CD4-positive, alpha-beta T cell (primary cell): ENCODE measurements at places on chromosomes 6 and 20.

GRCh38 chr6:140434761-140435160 is 1060.3 kb upstream of the CITED2 start:
- H3K27ac ChIP-seq = no peak overlapping the region
- H3K4me3 ChIP-seq = no peak overlapping the region
- DNase-seq = no peak

DNA sequence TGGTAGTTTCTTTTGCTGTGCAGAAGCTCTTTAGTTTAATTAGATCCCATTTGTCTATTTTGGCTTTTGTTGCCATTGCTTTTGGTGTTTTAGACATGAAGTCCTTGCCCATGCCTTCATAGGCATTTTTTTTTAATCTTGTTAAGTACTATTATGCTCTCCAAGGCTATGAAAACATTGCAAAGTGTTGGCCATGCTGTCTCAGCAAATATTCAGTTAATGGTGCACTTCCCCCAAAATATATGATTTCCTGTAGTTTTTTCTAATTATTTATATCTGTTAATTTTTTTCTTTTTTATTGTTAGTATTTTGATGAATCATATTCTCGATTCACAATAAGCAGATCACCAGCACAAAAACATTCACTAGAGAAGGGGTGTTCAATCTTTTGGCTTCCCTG is 806.1 kb upstream of the FLRT3 start:
- no peak for DNase-seq
- H3K4me1 ChIP-seq = no peaks in the 10 kb centered on the region
- no peak overlapping the region for H3K27ac ChIP-seq
- H3K27me3 ChIP-seq = no peaks in the 10 kb centered on the region
- no peak overlapping the region for H3K4me3 ChIP-seq

GRCh38 chr6:85460921-85461797 is 11.3 kb downstream of the NT5E start:
- no peak overlapping the region for H3K4me3 ChIP-seq
- DNase-seq = no peak
- H3K27ac ChIP-seq = no peak overlapping the region
- H3K36me3 ChIP-seq = no peaks in the 10 kb centered on the region
- peaks cover 4% of the 10 kb centered on the region for H3K27me3 ChIP-seq

GRCh38 chr20:19024296-19025035 is 188.0 kb upstream of the SLC24A3 start:
- no peak overlapping the region for H3K27ac ChIP-seq
- no peak for DNase-seq
- no peaks in the 10 kb centered on the region for H3K27me3 ChIP-seq
- no peak overlapping the region for H3K4me3 ChIP-seq

DNA sequence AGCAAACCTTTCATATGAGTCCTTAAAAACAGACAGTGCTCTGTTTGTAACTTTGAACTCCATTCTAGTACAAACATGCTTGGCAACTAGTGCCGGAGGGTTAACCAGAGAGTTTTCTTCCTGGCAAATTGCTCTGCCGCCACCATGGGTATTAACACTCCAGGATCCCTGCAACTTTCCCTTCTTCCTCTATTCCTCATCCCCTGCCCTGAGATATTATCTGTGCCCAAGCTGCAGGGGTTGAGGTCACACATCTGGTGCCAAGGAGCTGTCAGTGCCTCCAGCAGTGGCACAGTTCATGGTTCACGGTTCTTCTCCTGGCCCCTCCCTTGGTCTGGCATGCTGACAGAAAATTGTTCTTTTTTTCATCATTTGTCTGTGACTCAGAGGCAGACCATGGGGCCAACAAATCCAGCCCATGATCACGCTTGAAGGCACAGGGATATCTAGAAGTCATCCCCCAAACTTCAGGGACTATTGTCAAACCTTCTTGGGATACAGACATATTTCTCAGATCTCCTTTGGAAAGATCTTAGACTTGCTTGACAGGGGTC is 77.5 kb downstream of the ATXN1 start:
- no peak for DNase-seq
- no peak overlapping the region for H3K4me3 ChIP-seq
- H3K36me3 ChIP-seq = peaks cover 5% of the 10 kb centered on the region
